Right lung (tissue), 10 donors: ENCODE measurements at places on chromosomes 13 and 19. TPM values are rescaled to one million over a fixed set of nuclear protein-coding genes. Genes with fewer than 3 reads are reported as not detected.

Gene ZNF600
- polyA plus RNA-seq: 7.1 TPM

GRCh38 chr19:34867631-34868030, 59.1 kb upstream of the ZNF30 start:
- DNase-seq: no peak

Gene B9D2
- polyA plus RNA-seq: 8.5 TPM

GRCh38 chr19:10683064-10683426, 18.2 kb upstream of the QTRT1 start:
- no peak for DNase-seq

Gene CYP4F8
- polyA plus RNA-seq: not detected

DNA sequence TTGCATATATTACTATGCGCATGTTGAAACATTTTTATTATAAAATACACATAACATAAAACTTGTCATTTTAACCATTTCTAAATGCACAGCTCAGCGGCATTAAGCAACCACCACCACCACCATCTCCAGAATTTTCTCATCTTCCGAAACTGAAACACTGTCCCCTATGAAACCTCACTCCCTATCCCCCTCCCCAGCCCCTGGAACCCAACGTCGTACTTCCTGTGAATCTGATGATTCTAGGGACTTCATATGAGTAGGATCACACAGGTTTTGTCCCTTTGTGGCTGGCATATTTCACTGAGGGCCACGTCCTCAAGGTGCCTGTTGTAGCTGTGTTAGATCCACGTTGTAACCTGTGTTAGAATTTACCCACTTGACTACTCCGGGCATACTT, 716 bp upstream of the MAP2K2 start:
- no peak for DNase-seq

DNA sequence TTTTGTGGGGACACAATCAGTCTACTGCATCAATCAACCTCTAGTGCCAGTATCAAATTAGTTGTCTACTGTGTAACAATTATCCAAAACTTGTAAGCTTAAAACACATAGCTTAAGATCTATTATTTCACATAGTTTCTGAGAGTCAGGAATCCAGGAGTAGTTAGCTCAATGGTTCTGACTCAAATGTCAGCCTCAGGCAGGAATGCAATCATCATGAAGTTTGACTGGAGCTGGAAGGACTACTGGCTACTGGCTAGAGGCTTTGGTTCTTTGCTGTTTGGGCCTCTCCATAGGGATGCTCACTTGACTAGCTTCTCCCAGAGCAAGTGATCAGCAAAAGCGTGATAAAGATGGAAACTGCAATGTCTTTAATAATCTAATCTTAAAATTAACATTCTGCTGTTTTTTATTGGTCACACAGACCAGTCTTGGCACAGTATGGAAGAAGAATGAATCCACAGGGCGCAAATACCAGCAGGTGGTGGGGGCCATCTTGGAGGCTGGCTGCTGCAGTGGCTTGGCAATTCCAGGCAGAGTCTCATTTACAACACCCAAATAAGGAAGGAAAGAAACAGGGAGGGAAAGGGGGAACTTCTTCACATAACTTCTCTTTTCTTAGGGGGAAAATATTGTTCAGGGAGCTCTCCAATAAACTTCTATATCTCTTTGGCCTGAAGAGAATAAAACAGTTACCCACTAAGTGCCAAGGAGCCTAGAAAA, 15.7 kb downstream of the CAB39L start:
- DNase-seq: no peak

DNA sequence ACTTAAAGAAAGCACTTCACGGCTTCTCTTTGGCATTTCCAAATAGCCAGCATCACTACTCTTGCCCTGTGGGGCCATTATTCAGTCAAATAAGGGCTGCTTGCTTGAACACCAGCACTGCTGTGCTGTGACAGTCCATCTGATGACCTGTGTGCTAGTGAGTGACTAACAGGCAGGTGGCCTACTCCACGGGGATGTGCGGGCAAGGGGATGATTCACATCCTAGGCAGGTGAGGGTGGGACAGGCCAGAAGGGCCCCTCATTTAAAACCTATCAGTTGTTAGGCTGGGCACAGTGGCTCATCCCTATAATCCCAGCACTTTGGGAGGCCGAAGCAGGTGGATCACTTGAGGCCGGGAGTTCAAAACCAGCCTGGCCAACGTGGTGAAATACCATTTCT, 8.2 kb downstream of the CCNE1 start:
- DNase-seq: no peak

- DNase-seq: no peak
Measured at GRCh38 chr19:36019061-36019670, 5.2 kb upstream of the ALKBH6 start.

Gene LIPE
- polyA plus RNA-seq: 11.7 TPM

DNA sequence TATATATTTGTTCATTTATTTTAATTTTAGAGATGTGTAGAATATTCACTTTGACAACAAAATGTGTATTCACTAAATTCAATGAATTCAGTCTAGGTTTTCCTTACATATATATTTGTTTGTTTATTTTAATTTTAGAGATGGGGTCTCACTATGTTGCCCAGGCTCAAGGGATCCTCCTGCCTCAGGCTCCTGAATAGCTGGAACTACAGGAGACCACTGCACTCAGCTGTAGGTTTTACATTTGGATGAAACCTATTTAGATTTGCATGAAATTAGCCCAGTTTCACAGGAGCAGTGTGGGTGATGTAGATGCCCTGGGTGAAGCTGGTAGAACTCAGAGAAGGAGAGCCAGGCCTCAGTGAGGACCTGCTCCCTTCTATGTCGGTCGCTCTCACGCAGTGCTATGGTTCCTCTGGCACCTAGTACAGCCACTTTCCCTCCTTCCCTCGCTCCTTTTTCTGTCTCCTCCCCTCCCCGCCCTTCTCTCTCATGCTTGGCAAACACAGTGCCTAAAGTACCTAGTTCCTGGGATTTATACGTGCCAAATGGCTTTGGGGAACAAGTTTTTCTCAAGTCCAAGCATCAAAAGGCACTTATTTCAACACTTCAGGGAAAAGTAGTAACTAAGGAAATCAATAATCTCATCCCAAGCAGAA, 14.7 kb upstream of the HMGB1 start:
- DNase-seq: no peak

Gene S1PR5
- 0.41 TPM for polyA plus RNA-seq

Gene ACP7
- 0.13 TPM for polyA plus RNA-seq

GRCh38 chr19:9313756-9314155, 4.1 kb upstream of the ZNF699 start:
- no peak for DNase-seq

DNA sequence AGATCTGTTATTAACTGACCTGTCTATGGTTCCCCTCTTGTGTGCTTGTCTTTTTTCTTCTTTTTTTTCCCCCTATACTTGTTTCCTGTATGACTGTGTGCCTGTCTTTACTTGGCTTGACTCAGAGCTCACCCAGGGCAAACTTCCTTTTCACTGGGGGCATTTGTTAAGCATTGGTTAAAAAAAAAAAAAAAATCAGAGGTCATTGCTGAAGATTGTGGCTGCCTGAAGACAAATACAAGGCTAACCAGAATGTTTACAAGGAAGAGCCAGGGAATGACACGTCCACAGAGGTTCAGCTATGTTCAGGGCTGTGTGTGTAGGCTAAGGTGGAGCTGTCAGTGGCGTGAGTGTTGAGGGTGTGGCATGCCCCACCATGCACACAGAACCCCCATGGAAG, 47.1 kb downstream of the LNX2 start:
- no peak for DNase-seq

DNA sequence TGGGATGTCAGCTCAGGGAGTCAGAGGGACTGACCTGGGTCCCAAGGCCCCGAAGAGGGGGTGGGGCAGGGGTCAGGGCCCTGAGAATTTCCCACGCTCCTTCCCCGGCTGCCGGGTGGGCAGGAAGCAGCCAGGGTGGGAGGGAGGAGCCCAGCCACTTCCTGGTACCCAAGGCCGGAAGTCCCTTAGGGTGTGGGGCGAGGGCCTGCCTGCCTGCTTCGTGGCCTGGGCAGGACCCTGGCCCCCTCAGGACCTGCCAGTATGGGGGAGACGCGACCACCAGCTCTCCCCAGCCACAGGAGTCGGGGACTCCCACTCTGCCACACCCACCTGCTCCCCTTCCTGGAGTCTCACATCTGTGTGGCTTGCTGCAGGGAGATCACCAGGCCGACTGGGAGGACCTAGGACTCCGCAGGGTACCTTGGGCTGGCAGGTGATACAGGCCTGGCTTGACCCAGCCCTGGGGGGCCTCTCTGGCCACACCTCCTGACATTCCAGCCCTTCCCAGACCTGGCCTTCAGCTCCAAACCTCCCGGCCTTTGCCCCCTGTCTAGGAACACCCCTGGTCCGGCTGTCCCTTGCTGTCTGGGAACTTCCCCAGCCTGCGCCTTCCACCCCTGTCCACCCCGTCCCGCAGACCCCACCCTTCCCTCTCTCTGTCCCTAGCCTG, 9.8 kb upstream of the CIRBP start:
- DNase-seq: no peak

Gene TMPRSS9
- polyA plus RNA-seq: 0.24 TPM

DNA sequence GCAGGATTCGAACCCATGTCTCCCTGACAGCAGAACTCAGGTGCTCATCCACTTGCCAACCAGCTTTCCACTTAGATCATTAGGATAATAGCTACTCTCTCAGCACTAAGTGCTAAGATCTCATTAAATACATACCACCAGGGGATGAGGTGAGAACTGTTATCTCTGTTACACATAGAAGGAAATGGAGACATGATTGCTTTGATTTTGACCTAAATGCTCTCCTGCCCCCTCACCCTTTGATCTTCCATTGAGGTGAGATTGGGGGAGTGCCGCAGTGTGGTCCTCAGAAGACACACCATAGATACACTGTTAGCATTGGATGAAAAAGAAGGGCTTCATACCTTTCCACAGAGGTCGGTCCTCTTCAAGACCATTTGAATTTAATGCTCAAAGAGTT, 38.9 kb upstream of the NPAS1 start:
- no peak for DNase-seq

Gene LRCH1
- polyA plus RNA-seq: 29.7 TPM

- DNase-seq: no peak
Measured at GRCh38 chr13:34357435-34358232, 539.7 kb downstream of the RFC3 start.

DNA sequence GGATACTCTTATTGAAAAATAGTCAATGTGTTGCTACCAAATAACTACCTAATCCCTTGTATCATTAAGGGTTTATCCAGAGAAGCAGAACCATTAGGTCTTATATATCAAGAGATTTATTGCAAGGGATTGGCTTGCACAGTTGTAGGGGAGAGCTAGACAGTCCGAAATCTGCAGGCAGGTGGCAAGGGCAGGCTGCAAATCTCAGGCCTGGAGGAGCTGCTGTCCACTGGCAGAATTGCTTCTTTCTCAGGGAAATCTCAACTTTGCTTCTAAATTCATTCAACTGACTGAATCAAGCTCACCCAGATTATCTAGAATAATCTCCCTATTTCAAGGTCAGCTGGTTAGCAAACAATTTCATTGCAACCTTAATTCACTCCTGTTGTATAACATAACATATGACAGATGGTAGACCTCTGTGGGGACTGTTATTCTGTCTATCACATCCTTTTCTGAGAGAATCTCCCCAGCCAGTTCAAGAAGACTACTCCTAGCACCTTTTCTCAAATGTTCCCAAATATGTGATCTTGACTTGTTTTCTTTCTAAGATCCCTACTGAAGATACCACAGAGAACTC, 194.2 kb downstream of the NHLRC3 start:
- DNase-seq: no peak

- DNase-seq: no peak
Measured at GRCh38 chr13:87557788-87558187, 113.4 kb upstream of the SLITRK5 start.

DNA sequence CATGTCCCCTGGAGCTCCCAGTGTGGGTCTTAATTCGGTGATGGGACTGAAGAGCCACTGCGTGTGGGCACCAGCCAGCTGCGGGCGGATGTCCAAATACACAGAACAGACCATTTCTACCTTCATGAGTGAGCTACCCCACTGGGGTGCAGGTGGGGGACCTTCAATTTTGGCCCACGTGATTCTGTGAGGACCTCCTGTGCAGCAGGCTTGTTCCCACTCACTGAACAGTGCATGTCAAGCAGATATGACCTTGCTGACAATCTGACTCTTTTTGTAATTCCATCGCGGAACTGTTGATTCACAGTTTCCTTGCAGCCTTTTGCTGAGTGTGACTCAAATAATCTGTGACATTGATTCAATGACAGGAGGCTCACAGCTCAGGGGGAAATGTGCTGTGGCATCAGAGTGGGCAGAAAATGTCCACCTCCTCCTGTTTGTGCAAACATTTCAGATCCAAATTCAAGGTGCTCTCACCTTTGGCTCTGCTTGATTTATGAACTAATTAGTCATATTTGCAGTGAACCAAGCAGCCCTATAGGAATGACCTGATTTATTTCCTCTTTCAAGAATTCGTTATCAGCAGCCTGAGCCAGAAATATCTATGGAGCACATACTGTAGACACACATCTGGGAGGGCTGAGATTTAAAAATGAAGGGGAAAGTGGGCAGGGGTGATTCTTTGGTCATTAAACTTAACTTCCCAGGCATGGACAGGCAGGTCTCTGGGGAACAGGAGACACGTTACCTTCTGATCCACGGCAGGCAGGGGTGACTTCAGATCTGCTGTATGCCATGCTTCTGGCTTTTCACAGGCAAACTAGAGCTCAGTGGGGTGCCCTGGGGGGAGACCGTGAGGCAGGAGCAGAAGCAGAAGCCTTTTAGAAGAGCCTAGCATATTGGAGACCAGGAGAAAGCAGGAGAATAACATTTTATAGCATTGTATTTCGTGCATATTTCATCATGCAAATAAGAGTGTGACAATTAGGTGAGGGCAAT, 170.0 kb upstream of the KL start:
- no peak for DNase-seq

Gene GIPR
- 8.2 TPM for polyA plus RNA-seq

- no peak for DNase-seq
Measured at GRCh38 chr19:23783636-23784035, 24.9 kb upstream of the ZNF681 start.

GRCh38 chr19:43332058-43332922, 21.2 kb upstream of the CD177 start:
- no peak for DNase-seq

Gene CRLF1
- polyA plus RNA-seq: 178 TPM

DNA sequence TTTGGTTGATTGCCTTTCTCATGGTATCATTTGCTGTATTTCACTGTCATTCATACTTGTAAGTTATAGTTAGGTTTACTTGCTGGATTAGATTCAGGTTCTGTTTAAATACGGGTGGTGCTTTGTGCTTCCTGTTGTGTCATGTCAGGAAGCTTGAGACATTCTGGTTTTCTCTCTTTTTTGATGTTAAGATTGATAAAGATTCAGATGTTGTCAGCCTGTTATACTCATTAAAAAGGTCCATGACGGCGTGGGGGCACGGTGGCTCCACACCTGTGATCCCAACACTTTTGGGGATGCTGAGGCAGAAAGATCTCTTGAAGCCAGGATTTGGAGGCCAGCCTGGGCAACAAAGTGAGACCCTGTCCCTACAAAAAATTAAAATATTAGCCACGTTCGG, 45.7 kb downstream of the NAA16 start:
- no peak for DNase-seq

DNA sequence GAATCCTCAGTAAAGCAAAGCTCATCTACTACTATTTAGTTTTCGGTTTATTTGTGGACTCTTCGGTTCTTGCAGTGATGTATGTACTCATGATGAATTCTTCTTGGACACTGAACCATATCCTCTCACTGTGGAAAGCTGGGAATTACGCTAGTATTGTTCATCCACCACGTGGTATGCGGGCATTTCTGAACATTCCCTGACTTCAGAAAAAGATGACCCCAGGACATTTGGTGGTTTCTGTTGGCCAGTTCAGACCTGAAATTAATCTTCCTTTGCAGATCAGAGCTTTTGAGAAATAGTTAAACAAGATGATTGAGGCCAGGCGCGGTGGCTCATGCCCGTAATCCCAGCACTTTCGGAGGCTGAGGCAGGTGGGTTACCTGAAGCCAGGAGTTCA, 25.3 kb upstream of the FBN3 start:
- no peak for DNase-seq

- no peak for DNase-seq
Measured at GRCh38 chr19:10346509-10346908, 7.1 kb upstream of the ICAM3 start.
